ENCODE measurements at places on chromosomes 11 and 22.

- peak; percentile 70 for DNase-seq
These were observed at the start of gene TNRC6B for GRCh38 chr22:40177738-40178416. TNRC6B (plus strand) TSS chr22:40177925; CDS start chr22:40178136, 211 bp downstream.

GRCh38 chr11:11332141-11332710 is 20.8 kb downstream of the CSNK2A3 start:
- DNase-seq: no peak

GRCh38 chr11:10456519-10456918 is 1.5 kb downstream of the AMPD3 start:
- no peak for DNase-seq

DNA sequence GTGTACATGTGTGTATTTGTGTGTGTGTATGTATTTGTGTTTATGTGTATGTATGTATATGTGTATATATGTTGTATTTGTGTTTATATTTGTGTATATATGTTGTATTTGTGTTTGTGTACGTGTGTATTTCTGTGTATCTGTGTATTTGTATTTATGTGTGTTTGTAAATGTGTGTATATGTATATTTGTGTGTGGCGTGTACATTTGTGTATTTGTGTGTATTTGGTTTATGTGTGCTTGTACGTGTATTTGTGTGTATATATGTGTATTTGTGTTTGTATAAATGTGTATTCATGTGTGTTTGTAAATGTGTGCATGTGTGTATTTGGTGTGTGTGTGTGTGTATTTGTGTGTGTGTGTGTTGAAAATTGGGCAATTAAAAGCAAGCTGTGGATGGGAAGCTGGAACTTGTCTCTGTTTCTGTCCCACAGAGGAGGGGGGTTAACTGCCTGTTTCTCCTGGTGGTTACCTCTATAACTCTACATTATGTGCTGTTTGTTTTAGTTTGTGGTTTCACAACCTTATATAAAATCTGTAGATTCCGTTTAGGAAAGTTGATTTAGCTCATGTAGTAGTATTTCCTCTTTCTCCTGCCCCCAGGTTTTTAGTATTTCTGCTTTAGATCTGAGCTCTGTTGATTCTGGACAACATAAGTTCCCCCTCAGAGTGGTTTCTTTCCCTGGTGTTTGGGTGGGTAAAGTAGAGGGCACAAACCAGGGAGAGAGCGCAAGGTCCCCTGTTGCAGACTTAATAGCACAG is 28.9 kb downstream of the AP2A2 start:
- no peak for DNase-seq

DNA sequence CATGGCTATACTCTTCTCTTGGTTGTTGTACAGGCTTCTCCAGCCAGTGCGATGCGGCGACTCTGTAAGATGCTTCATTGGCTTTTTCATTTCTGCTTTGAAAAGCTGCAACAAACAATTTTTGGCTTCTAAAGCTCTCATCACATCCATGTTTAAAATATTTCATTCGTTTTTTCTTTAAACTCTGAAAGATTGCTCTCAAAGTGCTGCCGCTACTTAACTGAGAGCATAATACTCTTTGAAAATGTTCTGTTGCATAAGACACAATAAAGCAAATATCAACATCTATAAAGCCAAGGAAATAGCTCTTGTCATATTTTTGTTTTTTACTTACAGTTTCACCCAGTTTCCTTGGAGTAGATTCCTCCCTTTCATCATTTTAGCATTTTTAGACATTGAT is 468.3 kb downstream of the TBC1D22A start:
- DNase-seq: no peak

GRCh38 chr22:30855677-30856518 is 112.7 kb downstream of the MORC2 start:
- DNase-seq: no peak

DNA sequence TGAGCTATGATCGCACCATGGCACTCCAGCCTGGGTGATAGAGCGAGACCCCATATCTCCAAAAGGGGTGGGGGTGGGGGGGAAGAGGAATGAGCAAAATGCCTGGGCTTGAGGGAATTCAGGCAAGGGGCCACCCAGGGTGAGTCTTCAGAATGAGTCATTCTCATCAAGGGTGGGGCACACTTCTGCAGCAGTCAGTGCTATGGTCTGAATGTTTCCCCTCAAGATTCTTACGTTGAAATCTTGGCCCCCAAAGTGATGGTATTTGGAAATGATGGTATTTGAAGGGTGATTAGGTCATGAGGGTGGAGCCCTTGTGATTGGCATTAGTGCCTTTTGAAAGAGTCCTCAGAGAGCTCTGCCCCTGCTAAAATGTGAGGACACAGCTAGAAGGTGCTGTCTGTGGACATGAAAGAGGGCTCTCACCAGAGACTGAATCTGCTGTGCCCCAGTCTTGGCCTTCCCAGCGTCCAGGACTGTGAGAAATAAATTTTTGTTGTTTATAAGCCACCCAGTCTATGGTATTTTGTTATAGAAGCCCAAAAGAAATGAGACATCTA is 86.4 kb upstream of the THY1 start:
- no peak for DNase-seq

- no peak for DNase-seq
These were observed 212.3 kb upstream of the B3GAT1 start for GRCh38 chr11:134624166-134624920.

GRCh38 chr22:46744581-46744980 is 6.5 kb upstream of the CERK start:
- DNase-seq: no peak

DNA sequence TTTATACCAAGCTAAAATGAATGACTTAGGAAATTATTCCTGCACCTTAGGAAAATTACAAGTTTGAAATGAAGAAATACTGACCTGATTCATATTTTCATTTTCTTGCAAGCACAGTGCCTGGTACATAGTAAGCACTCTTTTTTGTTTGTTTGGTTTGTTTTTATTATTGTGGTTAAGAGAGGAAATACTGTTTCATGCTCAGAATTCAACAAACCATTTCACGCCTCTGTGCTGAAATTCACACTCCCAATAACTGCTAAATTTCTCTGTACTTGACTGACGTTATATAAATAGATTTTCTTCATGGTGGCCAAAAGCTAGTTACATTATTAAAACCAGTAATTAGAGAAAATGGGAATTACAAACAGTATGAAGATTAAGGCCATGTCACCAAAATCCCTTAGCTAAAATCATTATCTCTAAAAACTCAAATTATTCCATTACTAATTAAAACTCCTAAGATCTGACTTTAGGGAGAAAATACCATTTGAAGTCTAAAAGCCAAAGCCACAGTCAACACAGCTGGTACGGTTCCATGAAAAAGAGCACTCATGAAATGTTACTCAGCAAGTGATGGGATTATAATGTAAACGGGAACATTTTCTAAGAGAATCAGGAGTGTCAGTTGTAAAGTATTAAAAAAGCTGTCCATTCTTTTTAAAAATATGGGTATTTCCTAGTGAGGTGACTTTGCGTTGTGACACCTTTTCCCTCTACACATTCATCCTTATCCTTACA is 77.8 kb upstream of the DDI1 start:
- no peak for DNase-seq

DNA sequence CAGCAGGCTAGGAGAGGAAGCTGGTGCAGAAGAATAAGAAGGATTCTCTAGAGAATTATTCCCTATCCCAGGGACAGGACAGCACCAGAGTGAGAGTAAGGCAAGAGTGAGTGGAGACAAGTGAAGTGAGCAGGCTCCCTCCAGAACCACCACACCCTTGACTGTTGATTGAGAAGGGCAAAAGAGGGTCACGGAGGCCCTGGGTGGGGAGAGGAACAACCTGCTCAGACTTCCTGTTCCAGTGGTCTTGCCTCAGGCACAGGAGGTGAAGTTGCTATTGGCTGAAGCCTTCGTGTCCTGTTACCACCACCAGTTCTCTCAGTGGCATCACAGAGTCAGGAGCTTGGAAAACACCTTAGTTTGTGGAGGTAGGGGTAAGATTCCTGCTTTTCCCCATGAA is 51.7 kb upstream of the CCDC89 start:
- DNase-seq: no peak

GRCh38 chr22:39534092-39534506 is 1.6 kb upstream of the RPS19BP1 start:
- DNase-seq: no peak

DNA sequence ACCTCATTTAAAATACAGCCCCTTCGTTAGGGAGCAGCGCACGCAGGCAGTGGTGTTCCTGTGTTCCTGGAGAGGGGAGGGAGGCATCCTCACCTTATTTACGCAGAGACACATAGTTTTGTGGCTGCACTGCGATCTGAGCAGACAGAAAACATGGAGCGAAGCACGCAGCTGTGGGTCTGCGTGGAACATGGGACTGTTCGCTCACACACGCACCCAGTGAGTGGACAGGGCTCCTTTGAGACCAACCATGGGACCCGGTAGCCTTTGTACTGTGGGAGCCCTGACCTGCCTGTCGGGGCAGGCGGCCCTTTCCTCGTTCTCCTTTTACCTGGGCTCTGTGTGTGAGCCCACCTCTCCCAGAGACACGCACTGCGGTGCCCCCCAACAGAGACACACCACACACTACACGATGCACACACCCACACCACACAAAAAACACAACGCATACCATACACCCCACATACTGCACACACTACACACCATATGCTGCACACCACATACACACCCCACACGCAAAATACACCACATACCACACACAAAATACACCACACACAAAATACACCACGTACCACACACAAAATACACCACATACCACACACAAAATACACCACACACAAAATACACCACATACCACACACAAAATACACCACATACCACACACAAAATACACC is 1245.7 kb downstream of the BRD1 start:
- no peak for DNase-seq

- no peak for DNase-seq
These were observed 6.2 kb downstream of the CHST1 start for GRCh38 chr11:45659031-45659817.

GRCh38 chr11:102267609-102268008 is 49.7 kb upstream of the BIRC3 start:
- DNase-seq: no peak

DNA sequence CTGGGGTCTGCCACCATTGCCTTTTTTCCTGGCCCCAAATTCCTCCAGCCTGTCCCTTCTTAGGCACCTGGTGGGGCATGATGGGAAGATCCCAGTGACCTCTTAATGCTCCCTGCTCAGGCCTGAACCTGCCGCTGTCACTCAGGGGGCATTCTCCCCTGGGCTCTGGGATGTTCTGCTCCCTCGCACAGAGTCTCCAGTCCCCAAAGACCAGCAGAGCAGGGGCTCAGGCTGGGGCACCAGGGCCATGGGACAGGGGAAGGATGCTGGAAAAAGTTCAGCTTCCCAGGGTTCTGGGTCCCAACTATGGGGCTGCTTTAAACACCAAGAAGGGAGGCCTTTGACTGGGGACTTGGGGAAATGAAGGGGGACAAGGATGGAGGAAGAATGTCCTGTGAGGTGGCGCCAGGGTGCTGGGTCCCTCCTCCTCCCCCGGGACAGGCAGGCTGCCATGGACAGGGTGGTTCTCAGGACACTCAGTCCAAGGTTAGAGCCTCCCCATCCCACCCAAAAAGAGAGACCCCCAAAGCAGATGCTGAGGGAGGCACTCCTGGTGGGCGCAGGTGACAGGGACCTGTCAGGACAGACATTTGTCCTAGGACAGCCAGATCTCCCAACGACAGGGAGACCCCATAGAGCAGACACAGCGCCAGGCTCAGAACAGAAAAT is 30.8 kb downstream of the IGLL5 start:
- no peak for DNase-seq

DNA sequence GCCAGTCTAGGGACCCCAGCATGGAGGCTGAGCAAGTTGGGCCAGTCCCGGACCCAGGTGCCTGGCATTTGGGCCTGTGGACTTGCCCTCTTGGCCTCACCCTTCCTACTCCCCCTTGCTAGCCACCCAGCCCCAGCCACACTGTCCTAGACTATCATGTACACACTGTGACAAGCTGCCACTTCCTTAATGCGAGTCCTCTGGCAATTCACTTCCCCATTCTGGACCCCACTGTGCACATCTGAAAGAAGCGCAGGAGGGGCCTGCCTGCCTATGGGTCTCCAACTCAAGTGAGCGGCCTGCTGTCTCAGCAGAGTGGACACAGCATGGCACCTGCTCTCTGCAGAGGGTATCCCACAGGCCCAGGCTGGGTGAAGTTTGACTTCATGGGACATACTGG is 68.5 kb upstream of the LMO1 start:
- DNase-seq: no peak

GRCh38 chr11:43746670-43747069 is 66.1 kb downstream of the HSD17B12 start:
- DNase-seq: no peak

DNA sequence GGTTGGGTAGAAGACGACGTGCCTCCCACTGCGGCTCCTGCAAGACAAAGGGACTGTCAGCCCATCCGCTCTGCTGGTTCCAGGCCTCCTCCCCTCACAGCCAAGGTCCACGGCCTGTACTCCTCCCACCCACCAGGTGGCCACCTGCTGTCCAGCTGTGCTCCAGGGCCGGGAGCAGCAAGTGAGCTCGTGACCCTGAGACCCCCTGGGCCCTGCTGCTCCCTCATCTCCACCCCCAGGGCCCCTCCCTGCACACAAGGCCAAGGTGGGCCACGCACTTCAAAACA is 27.4 kb downstream of the TSPAN4 start:
- DNase-seq: no peak

DNA sequence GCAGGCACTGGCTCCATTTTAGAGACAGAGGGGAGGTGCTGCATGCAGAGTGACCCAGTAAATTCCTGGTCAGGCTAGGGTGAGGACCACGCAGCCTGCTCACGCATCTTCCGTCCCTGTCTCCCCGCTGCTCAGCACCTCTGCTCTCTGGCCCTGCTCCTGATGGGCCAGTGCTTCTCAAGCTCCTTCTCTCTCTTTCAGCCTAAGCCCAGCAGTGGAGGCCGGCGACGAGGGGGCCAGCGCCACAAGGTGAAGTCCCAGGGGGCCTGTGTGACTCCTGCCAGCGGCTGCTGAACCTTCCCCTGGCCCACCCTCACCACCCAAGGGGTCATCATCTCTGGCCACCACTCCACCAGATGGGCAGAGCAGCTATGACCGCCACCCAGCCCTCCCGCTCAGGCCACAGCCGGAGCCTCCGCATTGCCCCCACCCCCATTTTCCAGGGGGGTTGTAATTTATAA is 24.7 kb downstream of the GTPBP1 start:
- no peak for DNase-seq

- no peak for DNase-seq
These were observed 43.5 kb downstream of the CBL start for GRCh38 chr11:119249671-119250010.

- no peak for DNase-seq
These were observed 12.0 kb downstream of the BACE1-AS start for GRCh38 chr11:117303101-117303500.

DNA sequence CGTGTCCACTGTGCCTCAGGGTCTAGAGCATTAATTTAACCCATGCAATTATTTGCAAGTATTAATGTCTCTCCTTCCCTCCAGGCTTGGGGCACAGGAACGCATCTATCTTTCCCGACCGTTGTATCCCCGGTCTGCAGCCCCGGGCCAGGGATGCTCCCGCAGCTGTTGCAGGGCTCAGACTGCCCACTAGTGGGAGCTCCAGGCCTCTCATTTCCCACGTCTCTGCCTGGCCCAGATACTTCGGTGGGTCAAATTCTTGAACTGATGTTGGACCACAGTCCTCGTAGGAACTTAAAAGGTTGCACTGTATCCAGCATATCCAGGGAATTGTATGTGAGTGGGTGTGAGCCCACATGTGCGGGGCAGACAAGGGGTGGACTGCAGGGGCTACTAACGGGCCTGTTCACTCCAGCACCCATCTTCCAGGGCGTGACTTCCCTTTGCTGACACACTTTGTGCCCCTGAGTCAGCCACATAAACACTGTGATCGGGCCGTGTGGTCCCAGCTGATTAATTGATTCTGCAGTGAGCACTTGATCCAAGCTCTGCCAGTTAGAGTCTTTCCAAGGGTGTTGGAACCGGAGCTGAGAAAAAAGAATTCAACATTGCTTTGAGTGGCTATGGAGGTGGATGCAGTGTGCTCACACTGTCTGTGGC is 451.3 kb downstream of the TBC1D22A start:
- DNase-seq: no peak

GRCh38 chr11:72085621-72086351 is 5.1 kb downstream of the LRRC51 start:
- DNase-seq: no peak

Measured in amygdala (tissue), 56 donors.